ENCODE measurements at places on chromosomes 11 and 22.
A peak's percentile ranks its signal among the peaks of the same experiment; 100 is the strongest.

- DNase-seq, result no peak
These were observed 20.5 kb downstream of the ZNF280B start for GRCh38 chr22:22487869-22488597.

- no peak for DNase-seq
These were observed 28.6 kb downstream of the LRP5 start for GRCh38 chr11:68340784-68341556.

DNA sequence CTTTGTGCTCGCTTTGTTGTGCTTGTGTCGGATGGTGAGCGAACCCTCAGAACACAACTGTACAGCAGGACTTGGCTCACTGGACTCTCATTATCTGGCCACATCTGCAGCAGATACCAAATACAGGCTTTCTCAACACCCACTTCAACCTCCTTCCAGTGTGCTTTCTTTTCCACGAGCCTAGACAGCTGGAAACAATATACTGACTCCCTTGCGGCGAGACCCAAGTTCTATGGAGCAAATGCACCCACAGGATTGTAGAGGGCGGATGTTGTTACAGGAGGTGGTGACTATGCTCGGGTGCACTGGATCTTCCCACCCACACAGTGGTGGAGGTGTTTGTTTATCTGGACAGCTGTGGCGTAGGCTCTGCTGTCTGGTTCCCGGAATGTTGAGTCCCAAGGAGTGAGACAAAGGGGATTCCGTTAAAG, 204.3 kb downstream of the TENM4 start:
- DNase-seq, result no peak

- DNase-seq, result peak; percentile 54
These were observed 45.7 kb downstream of the TXN2 start for GRCh38 chr22:36435516-36436415.
